ENCODE measurements at places on chromosomes 4 and X.

GRCh38 chr4:17128268-17128667 is 229.8 kb upstream of the LDB2 start:
- DNase-seq: no peak

DNA sequence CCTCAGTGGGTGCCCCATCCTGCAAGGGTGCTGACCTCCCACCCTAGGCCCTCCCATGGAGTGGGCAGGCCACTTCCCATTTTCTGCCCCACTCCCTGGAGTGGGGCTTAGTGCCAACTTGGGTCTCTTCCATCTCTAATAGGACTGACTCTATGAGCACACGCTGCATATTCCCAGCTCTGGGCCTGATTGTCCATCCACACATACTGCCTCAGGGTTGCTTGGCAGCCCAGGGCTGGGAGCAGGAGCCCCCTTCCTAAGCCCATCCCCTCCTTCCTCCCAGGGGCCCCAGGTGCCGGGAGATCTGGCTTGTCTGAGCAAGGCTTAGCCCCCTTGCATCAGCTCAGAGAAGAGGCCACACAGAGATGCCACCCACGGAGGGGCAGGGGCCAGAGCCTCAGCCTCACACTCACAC is 55.1 kb downstream of the PJA1 start:
- DNase-seq: no peak

DNA sequence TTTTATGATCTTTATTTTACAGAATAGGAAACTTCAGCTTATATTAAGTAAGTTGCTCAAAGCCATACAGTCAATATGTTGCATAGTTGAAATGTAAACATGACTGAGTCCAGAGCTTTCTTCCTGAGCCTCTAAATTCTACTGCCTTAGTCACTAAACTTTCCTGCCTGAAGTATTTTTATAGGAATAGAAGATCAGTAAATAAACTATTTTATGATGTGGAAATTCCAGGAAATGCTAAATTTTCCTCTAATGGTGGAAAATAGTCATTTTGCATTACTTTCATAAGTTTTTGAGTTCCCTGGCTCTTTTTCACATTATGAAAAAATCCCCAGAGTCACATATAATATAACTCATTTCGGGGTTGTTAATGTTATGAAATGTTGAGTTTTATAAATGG is 182.8 kb downstream of the BANK1 start:
- no peak for DNase-seq

DNA sequence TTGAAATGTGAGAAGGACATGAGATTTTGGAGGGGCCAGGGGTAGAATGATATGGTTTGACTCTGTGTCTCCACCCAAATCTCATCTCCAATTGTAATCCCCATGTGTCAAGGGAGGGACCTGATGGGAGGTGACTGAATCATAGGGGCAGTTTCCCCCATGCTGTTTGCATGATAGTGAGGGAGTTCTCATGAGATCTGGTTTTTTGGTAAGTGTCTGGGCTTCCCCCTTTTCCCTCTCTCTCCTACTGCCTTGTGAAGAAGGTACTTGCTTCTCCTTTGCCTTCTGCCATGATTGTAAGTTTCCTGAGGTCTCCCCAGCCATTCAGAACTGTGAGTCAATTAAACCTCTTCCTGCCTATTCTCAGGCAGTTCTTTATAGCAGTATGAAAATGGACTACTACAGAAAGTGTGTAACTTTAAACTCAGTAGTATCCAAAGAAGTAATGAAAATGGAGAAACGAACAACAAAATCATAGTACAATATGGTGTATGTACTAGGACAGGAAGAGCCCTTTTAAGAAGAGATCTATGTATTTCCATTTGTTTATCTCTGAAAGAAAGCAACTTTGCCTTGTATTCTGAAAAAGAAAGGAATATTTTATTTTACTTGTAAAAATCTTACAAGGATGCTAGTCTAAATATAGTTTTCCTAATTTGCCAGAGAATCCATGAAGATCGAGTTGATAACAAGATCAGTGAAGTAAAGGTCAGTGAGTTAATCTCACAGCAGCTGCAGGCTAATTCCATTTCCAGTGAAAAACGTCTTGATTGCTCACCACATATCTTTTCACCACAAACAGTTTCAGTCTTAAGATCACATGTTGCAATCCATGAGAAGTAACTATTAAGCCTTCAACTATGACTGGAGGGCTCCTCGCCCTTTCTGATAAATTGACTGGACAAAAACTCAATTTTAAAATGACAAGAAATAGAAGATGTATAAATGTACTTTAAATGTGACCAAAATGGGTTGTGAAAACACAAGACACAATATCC is 20.5 kb downstream of the PKD2 start:
- no peak for DNase-seq

GRCh38 chr4:123843137-123843536 is 446.5 kb downstream of the SPRY1 start:
- DNase-seq: no peak

GRCh38 chr4:16018841-16019240 is 55.9 kb upstream of the FGFBP2 start:
- no peak for DNase-seq

- DNase-seq: no peak
Measured at GRCh38 chrX:109918753-109919152, 84.2 kb upstream of the TMEM164 start.

- no peak for DNase-seq
Measured at GRCh38 chr4:52574036-52574435, 85.1 kb downstream of the USP46 start.

DNA sequence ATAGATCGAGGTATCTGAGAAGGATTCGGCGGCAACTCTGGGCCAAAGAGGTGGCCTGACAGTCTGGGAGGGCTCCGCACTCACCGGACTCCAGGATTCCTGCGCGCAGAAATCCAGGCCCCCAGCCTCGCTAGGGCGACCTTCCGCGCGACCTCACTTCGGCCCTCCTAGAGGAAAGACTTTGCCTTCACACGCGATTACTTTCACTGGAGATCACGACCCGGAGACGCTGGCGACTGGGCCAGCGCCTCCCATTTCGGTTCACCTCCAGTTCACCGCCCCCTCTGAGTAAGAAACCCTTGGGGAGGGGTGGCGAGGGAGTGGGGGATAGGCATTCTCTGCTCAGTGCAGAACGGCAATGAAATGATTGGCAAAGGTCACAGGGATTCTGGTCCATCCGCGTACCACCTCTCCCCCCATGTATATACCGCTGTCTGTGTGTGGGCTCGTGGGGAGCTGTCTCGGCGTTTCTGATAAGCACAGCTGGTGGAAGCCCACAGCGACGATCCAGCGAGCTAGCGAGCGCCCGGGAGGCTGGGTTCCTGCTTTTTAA is 2.5 kb downstream of the POU3F4 start:
- no peak for DNase-seq

DNA sequence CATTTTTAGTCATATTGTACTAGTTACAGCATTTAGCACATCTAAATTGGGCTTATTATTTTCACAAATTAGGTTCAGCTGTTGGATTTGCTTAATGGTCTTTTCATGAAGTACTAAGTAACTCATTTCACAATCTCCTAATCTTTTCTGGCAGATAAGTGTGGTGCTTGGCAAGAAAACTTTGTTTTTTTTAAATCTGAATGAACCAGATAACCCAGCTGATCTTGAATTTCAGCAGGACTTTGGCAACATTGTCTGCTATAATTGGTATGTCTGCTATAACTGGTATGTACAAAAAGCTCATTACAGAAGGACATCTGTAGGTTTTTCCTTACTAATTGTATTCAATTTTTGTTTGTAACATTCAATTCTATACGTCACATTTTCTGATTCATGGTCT is 22.7 kb downstream of the WDR19 start:
- DNase-seq: no peak

DNA sequence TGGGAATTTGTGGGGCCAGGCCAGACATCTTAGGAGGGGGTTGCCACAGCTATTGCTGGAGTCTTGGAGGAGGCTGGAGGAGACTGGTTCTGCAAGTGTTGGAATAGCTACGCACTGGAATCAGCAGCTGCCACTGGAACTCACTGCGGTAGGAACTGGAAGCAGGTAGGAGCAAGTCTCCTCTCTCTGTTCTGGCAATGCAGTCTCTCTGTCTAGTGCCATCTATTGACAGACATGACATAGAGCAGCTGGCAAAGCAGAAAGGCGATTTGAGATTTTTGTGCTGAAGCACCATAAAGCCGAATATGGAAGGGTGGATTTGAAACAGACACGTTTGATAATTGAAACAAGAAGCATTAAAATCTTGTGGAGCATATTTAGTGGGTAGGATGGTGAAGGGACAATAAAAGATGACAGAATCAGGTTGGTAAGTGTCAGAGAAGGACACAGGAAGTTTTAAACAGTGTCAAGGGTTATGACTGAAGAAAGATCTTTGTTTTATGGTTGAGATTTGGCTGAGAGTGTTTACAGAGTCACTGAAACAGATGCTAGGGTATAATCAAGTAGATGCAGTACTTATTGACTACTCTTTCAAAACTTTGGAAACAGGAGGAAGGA is 23.5 kb upstream of the SYNPO2 start:
- DNase-seq: no peak

DNA sequence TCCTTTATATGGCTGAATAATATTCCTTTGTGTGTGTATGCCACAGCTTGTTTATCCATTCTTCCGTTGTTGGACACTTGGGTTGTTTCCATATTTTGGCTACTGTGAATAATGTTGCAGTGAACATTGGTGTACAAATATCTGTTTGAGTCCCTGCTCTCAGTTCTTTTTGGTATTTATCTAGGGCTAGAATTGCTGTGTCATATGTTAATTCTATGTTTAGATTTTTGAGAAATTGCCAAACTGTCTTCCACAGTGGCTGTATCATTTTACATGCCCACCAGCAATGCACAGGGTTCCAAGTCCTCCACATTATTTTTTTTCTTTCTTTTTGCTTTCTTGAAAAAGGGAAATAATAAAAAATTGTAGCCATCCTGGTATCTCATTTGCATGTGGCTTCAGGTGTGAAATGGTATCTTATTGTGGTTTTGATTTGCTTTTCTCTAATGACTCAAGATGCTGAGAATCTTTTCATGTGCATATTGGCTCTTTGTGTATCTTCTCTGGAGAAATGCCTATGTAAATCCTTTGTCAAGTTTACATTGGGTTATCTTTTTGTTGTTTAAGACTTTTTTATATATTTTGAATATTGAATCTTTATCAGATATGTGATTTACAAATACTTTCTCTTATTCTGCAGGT is 129.7 kb downstream of the RAPGEF2 start:
- no peak for DNase-seq

DNA sequence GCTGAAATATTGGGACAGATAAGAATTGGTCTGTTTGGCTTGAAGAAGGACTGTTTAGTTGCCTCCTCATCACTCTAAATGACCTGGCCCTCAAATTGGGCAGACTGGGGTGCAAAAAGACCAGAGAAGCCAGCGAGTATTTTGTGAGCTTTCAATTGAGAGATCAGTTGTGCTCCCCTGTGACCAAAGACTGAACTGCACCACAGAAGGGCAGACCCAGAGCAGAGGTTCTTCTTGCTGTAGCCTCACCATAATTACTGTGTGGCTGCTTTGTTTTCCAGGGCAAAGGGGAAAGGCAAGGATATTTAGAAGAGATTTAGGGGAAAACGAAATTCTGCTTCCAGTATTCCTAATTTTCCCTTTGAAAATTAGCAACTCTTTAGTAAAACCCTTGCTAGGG is 104.0 kb upstream of the MBNL3 start:
- DNase-seq: no peak

DNA sequence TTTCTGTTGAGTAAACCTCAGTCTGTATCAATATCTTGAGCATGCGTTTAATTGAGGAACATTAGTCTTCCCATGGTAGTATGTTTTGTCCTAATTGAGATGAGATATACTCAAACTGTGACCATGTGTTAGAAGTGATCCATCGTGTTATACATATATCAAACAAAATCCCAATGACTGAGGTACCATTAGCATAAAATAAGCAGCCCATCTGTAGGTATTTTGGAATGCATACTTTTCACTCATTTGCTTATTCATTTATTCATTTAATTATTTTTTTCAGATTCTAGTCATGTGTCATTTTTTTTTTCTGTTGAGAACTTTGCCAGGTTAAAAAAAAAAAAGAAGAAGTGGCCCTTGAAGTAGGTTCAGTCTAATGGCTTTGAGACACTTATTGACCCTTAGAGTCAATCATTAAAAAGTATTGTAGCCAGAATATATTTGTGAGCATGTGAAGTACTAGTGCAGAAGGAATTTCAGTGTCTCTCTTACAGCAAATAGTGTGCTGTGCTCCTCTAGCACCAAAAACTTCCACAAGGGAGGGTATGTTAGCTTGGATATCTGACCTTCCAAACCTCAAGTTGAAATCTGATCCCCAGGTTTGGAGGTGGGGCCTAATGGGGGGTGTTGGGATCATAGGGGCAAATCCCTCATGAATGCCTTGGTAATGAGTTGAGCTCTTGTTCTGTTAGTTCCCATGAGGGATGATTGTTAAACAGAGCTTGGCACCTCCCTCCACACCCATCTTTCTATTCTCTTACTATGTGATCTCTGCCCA is 130.8 kb upstream of the NPY2R start:
- no peak for DNase-seq

GRCh38 chrX:54714424-54714823 is 83.6 kb downstream of the ITIH6 start:
- no peak for DNase-seq

DNA sequence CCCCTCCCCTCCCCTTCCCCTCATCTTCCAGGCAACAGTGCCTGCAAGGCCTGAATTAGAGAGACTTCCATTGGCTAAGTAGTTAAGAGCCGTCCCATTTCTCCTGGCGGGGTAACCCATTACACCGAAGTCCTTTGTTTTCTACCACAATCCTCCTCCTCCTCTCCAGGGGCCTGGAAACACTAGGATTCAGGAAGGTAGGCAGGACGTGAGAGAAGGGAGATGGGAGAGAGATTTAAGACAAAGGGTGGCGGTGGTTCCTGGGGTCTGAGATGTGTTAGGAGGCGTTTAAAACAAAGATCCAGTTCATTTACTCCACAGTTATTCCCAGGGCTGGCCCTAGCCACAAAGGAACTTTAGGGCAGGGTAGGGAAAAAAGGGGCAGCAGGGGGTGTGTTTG is 28.0 kb downstream of the NYX start:
- DNase-seq: no peak

GRCh38 chr4:14916554-14917297 is 85.6 kb upstream of the CPEB2 start:
- DNase-seq: no peak

All from stimulated activated naive CD8-positive, alpha-beta T cell treated with anti-CD3 and anti-CD28 coated beads, Interleukin-15, amount 100 ng/mL, for 72 hours (primary cell).